NCI-H1092 treated with DMSO at 0.1 percent for 48 hours (cell line): ENCODE measurements at places on chromosomes 5 and 9.

- DNase-seq: peak; percentile 88
Measured at GRCh38 chr9:111896942-111897600, 457 bp downstream of the UGCG start.

DNA sequence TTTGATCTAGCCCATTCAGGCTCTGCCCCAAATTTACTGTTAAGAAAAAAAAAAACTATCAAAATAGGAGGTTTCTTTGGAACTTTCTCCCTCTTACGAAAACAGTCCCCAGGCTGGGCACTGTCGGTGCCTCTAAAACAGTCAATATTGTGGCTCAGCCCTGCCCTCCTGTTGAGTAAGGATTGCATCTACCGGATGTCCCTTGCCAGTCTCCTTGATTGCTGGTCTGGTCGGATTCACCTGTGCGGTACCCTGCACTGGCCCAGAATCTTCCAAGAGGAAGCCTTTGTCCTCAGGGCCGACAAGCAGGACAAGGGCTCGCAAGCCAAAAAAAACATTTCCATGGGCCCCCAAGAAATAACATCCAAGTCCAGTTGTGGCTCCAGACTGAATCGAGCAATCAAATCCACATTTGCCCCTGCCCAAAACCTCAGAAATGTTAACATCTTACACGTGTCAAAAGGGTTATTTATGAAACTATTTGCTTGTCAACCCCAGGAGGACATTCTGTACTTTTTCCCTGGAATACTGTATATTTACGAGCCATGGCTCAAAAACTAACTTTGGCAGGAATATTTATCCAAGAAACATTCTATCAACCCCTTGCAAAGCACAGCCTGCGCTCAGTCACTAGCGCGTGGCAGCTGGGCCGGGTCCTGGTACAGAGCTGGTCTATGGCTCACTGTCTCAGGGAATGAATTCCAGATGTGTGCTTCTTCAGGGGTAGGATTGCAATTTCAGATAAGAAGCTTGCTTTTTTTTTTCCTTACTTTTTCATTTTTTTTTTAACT lies 129.2 kb upstream of the ADRA1B start:
- DNase-seq: no peak

DNA sequence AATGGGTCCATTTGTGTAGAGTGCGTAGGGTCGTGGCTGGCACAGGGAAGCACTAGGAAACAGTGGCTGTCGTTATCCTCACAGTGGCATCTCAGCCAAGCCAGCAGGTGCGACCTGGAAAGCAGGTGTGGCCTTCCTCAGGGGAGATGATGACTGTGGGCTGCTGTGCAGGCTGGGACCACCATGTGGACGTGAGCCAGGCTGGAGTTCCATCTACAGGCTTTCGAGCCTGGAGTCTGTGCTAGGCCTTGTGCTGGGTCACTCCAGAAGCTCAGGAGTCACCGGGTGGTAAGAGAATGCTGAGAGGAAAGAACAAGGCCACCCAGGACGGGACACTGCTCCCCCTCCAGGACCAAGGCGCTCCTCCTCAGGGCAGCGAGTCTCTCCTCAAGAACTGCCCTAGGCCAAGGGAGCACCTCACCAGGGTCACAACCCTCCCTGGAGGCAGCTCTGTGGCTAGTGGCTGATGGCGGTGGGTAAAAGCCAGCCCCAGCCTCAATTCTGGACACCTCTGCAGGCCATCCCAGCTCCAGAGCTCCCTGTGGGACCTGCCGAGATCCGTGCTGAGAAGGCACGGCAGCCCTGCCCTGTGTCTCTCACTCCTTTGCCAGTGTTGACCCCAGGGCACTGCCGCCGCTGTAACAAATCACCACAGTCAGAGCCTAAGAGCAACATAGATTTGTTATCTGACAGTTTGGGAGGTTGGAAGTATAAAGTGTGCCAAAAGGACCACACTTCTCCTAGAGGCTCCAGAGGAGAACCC lies 36.0 kb downstream of the WHRN start:
- no peak for DNase-seq

DNA sequence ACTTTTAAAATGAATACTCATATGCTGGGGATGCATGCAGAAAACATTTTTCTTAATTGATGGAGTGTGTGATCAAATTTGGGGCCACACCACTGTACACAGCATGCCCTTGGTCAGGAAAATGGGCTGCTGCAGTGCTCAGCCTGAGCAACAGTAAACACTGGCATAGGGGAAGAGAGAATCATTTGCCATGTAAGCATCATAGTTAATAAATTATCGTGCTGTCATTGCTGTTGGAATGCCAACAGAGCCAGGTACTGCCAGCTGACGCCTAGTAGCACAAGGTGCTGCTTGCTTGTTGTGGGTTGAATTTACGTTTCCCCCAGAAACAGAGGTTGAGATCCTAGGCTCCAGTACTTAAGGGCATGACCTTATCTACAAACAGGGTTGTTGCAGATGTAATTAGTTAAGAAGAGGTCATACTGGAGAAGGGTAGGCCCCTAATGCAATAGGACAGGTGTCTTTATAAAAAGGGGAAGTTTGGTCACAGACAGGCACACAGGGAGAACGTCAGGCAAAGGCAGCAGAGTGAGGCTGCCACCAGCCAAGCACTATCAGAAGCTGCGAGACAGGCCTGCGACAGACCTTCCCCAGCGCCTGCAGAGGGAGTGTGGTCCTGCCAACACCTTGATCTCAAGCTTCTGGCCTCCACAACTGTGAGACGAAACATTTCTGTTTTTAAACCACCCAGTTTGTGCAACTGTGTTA lies 25.3 kb downstream of the DAP start:
- no peak for DNase-seq

DNA sequence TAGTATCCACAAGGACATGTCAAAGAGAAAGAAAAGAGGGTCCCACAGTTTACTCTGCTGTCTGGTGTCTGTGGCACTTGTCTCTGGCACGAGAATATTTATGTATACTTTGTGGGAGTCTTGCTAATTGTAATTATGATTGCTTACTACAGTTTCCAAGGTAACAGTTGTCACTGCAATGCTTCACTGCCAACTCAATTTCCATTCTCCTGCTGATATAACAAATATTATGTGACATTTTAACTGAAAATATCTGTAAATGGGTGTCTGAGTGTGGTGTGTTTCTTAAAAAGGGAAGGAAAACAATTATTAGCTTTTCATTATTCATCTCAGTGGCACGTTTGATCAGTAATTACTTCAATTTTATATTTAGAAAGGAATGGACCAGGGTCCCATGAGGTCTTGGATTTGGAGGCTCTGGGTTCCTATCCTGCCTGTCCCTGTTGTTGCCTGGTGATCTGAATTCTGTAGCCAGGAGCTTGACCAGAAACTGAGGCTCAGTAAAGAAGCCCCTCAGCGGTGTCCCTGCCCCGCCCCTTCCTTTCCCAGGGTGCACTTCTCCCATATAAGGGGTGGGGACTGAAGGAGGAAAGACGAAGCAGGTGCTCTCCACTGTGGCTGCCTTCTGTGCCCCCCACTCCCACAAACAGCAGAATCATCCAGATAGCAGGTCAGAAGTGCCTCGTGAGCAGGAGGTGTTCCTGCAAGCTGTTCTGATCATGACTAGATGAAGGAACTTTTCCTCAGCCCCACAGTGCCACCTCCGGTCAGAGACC lies 137.3 kb upstream of the KIF2A start:
- no peak for DNase-seq

DNA sequence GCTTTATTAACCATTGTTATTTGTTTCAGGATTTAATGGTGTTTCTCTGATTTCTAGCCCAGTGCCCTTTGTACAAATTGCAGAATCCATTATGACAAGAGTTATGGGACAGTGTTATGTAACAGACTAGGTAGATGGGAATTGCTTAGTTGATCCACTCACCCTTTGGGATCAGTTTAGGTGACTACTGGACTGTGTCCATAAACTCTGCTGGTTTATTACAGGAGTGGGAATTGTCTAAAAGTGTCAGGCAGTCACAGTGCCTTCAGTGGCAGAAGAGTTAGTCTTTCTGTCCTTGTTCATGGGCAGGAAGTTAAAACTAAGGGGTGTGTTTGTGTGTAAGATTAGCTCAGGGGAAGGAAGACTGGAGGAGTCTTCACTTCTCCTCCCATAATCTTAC lies 29.3 kb downstream of the RCL1 start:
- no peak for DNase-seq

DNA sequence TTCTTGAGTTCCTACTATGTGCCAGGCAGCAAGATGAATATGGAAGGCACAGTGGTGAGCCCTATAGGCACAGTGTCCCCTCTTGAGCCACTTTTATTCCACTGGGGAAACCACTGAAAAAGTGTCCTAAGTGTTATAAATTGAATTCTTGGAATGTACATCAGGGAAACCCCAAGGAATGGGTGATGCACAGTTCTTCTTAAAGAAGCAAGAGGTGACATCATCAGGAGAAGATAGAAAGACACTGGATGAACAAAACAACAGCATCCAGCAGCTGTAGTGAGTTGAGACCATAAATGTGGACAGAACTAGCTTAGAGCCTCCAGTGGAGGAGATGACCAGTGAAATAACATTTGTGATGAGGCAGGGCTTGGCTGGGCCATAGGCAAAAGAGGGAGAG lies 199.2 kb upstream of the ANKRD55 start:
- no peak for DNase-seq

- no peak for DNase-seq
Measured at GRCh38 chr5:168844016-168844921, 265.1 kb upstream of the PANK3 start.

GRCh38 chr5:124745928-124746915 lies at the start of gene ZNF608:
Gene ZNF608 (minus strand): TSS chr5:124746639. CDS start chr5:124744989, 1,650 bp downstream.
- peak; percentile 48 for DNase-seq

DNA sequence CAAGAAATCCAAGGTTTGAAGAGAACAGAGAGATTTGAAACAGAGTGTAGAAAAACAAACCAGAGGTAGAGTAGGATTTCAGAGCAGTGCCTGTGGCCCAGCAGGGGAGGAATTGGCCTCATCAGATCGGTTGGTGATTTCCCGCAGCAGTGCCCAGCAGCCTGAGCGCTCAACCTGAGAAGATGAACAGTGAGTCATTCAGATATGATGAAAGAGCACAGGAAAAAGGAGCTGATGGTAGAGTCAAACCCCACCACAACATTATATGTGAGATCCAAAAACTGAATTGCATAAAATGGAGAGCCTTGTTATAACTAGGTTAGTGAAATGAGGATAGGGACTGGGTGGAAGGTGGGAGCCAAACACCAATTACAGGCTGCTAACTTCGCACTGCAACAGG lies 248.9 kb downstream of the PIK3R1 start:
- no peak for DNase-seq

DNA sequence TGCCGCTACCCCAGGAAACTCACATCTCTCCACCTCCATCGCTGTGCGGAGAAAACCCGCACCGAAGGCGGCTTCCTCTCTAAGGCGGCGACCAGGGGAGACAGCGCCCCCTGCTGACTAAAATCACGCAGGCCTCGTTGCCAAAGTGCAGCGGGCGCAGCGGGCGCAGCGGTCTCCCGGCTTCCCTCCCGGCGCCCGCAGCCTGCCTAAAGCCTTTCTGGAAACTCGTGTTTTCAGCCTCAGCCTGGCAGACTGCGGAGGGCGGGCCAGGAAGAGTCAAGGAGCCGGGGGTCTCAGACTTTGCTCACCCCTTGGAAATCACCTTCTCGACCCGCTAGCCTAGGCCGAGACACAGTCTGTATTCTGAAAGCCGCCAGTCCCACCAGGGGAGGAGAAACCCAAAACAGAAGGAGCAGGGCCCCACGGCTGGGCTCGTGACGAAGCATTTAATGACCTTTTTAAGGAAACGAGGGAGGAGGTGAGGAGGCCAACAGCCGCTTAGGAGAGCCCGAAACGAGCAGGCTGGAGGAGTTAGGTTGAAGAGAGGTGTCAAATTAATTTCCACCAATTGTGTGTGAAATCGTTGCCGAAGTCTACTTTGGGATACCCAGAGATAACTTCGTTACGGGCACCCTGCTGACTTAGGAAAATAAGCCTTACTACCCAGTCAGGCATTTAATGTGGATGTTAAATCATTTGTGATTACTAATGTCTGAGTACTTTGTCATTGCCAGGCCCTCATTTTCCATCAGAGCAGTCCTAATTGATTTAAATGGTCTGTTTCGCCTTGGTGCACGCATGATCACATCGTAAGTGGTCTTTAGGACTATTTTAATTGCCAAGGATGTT lies 7.3 kb upstream of the FOXB2 start:
- no peak for DNase-seq

DNA sequence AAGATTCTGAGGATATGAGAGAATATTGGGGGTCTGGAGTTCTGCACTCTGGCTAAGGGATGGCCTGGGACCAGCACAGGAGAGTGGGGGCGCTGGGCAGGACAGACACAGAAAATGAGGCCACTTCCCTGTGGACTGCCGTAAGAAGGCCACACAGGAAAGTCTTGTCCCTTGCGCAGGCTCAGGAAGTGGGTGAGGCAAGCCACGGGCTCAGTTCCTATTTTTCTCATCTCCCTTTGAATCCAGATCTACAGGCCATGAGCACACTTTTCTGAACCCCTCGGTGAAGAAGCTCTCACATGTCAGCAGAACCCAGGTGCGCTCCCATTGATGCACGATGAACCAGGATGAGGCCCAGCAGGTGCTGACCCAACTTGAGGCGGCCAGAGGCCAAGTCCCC lies 207.4 kb downstream of the AGTPBP1 start:
- no peak for DNase-seq

- no peak for DNase-seq
Measured at GRCh38 chr5:180143656-180144364, 65.2 kb downstream of the RASGEF1C start.

DNA sequence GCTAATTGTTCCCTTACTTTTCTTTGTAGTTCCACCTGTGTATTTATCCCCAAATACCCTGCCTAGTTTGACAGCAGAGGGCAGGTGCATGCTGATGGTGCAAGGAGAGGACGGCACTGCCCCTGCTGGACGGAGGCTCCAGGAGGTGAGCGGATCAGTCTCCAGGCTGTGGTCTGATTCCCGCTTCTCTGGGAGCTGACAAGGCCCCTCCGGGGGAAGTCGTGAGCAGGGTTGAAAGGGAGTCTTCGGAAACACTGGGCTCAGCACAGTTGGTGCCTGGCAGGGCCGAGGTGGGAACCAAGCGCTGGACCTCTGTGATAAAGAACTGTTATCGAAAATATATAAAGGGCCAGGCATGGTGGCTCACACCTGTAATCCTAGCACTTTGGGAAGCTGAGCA lies 52.9 kb downstream of the RASGEF1C start:
- no peak for DNase-seq
